Activated CD8-positive, alpha-beta memory T cell treated with anti-CD3 and anti-CD28 coated beads, Interleukin-2, amount 10 ng/mL, durations not matched to agents 7 days and 5 days (primary cell): ENCODE measurements at places on chromosomes 4 and X.

DNA sequence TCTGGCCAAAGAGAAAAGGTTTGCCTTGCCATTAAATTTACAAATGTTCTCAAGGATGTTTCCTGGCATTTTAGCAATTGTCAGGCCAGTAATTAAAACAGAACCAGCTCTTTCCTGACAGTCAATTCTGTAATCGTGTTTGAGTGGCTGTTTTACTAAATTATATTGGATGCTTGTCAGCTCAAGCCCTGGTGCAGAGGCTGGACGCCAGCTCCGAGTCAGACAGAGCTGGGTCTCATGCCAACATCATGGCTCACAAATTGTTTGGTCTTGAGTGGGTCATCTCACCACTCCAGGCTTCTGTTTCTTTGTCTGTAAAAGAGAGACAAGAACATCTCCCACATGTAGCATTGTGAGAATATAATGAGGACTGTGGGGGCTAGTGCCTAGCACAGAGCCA lies 190.3 kb upstream of the PSAPL1 start:
- DNase-seq = no peak

DNA sequence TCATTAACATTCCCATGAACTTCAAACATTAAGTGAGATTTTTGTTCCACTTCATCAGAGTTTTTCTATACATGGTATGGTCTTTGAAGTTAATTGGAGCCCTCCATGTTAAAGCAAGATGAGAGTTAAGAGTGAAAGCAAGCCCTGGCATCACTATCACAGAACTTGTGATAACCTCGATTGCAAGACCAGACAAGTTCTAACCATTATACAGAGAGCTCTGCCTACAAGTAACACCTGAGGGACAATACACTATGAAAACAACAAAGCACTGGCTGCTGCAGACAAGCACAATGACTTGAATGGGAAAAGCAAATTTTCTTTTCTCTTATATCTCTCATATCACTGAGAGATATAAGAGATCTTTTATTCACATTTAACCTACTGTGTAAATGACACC lies 126.6 kb upstream of the GYPA start:
- DNase-seq = no peak

- no peak for DNase-seq
Measured at GRCh38 chr4:99817309-99817890, 773 bp downstream of the DAPP1 start.

GRCh38 chr4:153131596-153131995 lies 72.6 kb upstream of the TRIM2 start:
- no peak for DNase-seq

- DNase-seq = no peak
Measured at GRCh38 chrX:141903400-141904155, at the start of gene MAGEC1. Gene MAGEC1 (plus strand): TSS chrX:141903894. CDS start chrX:141905073, 1,179 bp downstream.
